NCI-H345 (cell line): ENCODE measurements at places on chromosomes 3 and 15.

GRCh38 chr3:183213415-183214276 lies 39.4 kb upstream of the B3GNT5 start:
- no peak for DNase-seq

DNA sequence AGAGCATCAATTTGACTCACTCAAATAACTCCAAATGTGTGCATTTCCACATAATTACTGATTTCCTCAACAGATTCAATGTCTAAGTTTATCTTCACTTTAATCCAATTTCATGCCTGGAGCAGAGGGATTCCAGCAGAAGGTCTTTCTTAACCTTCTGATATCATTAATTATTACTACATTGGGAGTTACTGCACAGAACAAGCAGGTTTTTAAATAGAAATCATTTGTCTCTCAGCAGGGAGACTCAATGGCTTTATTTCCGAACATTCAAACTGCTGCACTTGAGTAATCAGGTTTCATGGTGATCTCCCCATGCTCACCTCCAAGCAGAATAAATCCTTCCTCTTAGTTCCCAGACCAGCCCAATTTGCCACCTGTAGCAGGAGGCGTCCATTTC lies 264.8 kb upstream of the IGF1R start:
- DNase-seq = no peak

GRCh38 chr15:81056304-81056703 lies 55.6 kb downstream of the TLNRD1 start:
- no peak for DNase-seq

GRCh38 chr3:100173961-100174360 lies 59.7 kb upstream of the FILIP1L start:
- no peak for DNase-seq

DNA sequence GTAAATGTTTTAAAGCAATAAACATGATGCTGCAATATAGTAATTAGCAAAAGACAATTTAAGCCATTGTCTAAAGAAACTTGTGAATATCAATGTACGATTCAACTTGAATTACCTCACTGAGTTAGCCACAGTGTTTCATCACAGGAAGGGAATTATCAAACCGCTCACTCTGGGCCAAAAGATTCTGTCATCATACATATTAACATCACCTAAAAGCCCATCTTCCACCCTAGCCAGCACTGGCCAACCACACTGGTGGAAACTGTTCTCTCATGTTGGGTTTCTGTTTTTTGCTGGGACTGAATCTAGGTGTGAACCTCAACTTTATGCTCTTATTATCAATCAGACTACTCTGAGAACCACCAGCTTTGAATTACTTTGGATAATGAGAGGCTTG lies 497.7 kb upstream of the THBS1 start:
- no peak for DNase-seq

GRCh38 chr3:11601446-11602238 lies 42.1 kb downstream of the VGLL4 start:
- DNase-seq = no peak

DNA sequence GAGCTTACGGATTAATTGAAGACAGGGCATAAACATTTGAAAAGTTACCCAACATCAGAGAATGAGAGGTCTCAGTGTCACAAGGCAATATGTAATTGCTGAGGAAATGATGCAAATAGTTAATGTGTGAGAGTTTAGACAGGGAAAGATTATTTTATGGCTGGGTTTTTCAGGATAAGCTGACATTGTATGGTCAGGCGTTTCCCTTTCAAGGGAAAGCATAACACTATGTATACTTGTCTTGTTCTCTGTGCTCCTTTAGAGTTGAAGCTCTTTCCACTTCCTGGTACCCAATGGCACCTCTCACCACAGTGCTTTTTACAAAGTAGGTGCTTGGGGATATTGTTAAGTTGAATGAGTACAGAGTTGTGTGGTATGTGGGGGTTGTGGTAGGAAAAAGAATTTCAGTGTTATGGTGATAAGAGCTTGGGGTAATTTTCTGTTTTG lies 19.9 kb downstream of the IQGAP1 start:
- no peak for DNase-seq

- DNase-seq = no peak
These were observed 341.1 kb downstream of the THSD4 start for GRCh38 chr15:71456362-71456761.

GRCh38 chr3:72567474-72567873 lies 280.8 kb downstream of the SHQ1 start:
- no peak for DNase-seq

DNA sequence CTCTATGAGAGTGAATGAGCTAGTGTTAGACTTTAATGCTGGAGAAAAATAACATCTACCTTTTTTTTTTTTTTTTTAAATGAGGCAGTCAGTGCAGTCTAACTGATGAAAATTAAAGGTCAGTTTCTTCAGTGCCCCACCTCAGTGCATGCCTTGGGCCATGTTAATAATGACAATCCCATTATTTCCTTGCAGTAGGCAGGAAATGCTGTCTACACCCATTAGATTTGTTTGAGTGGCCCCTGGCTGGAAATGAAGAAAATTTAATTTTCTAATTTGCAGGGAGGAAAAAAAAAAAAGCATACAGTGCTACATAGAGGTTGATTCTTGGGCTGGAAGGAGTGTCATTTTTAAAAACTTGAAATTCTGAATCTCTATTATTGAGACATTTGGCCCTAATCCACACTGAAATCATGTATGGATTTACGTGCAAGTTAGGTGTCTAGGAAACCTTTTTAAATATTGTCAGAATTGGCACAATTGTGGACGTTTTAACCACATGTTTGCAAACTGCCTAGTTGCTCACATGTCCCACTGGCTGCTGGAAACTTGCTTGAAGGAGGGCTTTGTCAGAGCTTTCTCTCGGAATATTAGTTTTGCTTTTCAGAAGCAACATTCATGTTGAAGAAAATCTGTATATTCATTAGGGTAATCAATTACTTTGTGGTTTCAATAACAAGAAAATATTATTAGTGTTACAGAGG lies 18.4 kb downstream of the FNDC3B start:
- no peak for DNase-seq
